Right ventricle myocardium inferior (tissue), 1 donor: ENCODE measurements at places on chromosomes 16 and 17.

DNA sequence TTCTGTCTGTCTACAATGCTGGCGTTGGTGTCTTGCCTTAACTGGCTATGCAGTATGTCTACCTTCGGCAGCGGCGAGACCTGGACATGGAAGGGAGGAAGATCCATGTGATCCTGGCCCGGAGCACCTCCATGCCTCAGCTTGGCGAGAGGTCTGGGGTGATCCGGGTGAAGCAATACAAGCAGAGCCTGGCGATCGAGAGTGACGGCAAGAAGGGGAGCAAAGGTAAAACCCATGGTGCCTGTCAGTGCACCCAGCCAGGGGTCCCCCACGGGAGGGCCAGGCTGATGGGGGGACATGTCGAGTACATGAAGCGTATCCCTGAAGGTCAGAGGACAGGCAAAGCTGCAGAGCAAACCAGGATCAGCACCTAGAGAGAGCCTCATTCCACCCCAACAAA lies 22.8 kb downstream of the PCTP start:
- no peak for DNase-seq

GRCh38 chr17:38667099-38667786 lies 7.5 kb downstream of the EPOP start:
- DNase-seq, result peak; percentile 75

- no peak for DNase-seq
Observed at GRCh38 chr17:48997827-48998586, 822 bp downstream of the IGF2BP1 start.

- DNase-seq, result no peak
Observed at GRCh38 chr17:57663326-57664070, 81.6 kb downstream of the CCDC182 start.

DNA sequence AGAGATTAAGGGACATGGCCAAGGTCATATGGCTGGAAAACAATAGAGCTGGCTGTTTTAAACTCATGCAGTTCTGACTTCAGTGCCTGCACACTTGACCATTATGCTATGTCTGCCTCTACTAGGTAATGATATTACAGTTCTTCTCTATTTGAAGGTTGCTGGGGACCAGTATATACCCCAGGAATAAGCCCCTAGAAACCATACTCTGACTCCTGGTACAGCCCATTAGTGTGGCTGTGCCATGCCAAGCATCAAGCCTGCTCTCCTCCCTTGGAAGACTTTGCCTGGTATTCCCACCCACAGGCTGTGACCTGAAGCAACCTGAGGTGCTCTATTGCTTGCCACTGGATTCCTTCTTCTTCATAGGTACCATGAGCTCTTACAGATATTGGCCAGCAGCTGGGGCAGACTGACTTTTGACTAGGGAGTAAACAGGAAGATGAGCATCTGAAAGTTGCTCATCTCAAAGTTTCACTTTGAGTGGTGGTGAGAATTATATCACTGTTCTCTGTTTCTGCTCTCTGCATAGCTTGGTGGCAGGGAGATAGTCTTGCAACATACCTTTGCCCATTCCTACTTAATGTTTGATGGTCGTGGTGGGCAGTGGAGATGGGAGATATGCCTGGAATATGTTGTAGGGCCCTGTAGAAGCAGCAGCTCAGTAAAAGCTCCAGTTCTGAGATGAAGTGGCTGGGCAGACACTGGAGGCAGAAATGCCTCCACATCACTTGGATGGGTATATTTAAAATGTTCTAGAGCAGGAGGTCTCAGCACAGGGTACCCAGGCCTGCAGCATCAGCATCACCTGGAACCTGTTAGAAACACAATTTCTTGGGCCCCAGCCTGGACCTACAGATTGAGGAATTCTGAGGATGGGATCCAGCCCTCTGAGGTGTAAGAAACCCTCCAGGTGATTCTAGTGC lies 274.7 kb downstream of the HS3ST4 start:
- no peak for DNase-seq

DNA sequence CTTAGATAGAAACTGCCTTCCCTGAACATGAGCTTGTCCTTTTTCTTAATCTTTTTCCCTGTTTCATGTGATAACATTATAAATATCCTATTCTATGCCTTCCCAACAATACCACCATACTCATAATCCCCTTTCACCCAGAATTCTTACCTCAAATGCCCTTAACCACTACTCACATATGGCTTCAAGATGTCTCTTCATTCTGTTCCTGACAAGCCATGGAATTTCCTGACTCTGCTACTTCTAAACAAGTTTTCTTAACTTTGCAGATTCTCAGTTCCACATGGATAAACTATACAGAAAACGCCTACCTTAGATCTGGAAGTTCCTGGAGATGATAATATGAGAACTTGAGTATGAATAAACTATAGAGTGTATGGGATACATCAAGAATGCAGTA lies 1217.8 kb downstream of the CDH8 start:
- DNase-seq, result no peak

DNA sequence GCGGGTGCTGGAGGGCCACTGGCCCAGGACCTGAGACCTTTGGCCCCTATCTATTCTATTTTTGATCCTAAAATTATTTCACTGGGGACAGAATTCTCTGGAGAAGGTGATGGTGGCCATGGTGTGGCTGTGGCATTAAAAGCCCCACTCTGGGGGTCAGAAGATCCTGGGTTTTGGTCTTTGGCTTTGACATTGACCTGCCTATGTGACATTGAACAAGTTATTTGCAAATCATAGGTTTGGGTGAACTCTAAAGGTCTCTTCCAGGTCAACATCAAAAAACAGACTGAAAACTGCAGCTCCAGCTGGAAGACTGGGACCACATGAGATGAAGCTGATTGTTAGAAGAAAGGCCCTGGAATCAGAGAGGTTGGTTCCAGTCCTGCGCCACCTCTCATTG lies 2.3 kb upstream of the CDH1 start:
- DNase-seq, result no peak

DNA sequence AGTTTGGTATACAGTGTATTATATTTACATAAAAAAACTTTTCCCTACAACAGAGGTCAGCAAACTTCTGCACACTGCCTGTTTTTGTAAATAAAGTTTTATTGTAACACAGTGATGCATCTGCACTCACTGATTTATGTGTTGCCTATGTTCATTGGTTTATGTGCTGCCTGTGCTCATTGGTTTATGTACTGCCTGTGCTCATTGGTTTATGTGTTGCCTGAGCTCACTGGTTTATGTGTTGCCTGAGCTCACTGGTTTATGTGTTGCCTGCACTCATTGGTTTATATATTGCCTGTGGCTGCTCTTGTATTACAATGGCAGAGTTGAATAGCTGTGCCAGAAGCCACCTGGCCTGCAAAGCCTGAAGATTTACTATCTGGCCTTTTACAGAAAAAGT lies 81.6 kb downstream of the MYH11 start:
- DNase-seq, result no peak

DNA sequence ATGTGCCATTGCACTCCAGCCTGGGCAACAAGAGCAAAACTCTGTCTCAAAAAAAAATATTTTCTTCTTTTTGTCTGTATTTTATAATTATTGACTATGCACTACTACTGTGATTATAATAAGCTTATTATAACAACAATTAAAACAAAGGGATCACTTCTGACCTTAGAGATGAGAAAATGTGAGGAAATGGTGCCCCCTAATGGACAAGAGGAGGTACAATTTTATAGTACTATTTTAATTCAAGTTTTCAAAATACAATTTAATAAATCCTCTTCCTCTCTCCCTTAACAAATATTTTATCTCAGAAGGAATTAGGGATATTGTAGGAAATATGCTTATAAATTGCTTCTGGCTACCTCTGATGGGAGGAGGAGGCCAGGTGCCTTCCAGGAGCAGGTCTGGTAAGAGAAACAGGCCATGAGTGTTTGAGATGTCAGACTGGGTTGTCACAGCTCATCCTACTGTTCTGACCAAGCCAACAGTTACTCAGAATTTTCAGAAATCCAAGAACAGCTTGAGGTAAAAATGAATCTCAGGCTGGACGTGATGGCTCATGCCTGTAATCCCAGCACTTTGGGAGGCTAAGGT lies 14.0 kb downstream of the VPS53 start:
- DNase-seq, result no peak

DNA sequence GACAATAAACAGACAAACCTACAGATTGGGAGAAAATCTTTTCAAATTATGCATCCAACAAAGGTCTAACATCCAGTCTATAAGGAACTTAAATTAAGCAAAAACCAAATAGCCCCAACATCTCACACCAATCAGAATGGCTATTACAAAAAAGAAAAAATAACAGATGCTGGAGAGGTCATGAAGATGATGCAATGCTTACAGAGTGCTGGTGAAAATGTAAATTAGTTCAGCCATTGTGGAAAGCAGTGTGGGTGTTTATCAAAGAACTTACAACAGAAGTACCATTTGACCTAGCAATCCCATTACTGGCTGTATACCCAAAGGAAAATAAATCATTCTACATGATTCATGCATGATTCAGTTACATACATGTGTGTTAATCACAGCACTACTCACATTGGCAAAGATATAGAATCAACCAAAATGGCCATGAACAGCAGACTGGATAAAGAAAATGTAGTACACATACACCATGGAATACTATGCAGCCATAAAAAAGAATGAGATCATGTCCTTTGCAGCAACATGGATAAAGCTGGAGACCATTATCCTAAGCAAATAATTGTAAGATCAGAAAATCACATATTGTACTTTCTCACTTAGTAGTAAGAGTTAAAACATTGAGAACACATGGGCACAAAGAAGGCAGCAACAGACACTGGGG lies 223.9 kb upstream of the WSB1 start:
- no peak for DNase-seq

DNA sequence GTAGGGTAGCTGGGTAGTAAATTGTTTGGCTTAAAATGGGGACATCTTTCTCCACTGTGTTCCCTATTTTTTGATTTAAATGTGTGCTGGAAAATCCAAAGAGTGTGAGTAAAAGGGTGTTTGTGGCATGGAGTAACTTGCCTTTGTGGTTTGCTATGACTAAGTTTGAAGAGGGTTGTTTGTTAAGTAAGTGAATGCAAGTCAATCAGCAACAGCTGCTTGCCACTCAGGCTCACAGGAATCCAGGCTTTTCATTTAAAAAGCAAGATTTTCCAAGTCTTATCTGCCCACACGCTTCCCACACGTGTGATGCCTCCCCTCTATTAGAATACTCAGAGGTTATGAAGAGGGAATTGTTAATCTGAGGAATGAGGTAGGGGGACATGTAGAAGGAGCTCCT lies 847.7 kb upstream of the RBFOX1 start:
- DNase-seq, result no peak

- DNase-seq, result no peak
Observed at GRCh38 chr17:59763861-59764260, 56.4 kb downstream of the VMP1 start.

- no peak for DNase-seq
Observed at GRCh38 chr16:89575247-89576152, at the start of gene CPNE7. Gene CPNE7 (plus strand): TSS chr16:89575758. CDS start chr16:89575898, 140 bp downstream.

DNA sequence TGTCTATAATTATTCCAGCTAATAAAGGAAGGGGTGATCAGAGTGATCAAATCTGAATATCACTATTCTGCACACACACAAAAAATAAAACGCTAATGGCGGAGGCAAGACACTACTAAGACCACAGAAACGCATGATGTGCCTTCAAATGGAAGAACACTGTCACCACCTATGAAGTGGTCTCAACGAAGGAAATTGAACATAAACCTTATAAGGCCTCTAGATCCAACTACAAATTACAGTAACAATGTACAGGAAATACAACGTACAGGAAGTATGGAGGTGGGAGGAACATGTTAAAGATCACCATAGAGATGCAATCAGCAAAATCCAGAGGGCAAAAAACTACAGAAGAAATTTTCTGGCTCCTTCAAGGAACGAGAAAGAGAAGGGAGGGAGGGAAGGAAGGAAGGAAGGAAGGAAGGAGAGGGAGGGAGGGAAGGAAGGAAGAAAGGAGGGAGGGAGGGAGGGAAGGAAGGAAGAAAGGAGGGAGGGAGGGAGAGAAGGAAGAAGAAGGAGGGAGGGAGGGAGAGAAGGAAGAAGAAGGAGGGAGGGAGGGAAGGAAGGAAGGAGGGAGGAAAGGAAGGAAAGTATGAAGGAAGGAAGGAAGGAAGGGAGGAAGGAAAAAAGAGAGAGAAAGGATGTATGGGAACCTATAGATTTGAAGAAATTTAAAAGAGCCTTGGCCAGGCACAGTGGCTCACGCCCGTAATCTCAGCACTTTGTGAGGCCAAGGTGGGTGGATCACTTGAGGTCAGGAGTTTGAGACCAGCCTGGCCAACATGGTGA lies 3.1 kb upstream of the SGCA start:
- DNase-seq, result no peak

DNA sequence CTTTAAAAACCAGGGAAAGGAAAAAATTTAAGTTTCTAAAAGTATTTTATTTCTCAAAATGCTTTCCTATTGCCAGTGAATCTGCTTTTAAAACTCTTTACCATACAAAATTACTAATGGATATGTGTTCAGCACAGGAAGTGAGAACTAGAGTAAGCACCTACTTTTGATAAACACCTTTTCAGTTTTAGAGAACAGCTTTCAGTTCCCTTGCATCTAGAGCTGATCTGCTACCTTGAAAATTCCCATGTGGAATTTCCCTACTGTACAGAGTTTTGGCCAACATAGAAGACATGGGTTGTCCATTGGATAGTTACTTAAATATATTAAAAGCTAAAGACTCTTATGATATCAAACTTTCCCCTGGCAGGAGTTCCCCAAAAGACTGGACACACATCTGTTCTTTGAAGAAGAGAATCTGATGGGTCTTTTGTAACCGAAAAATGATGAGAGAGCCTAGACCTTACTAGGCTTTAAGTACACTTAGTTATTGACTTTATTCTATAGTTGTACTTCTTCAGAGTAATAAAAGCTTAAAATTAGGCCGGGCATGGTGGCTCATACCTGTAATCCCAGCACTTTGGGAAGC lies 112.1 kb upstream of the CNTNAP4 start:
- no peak for DNase-seq

GRCh38 chr16:54921206-54921824 lies 9.3 kb upstream of the IRX5 start:
- DNase-seq, result no peak

DNA sequence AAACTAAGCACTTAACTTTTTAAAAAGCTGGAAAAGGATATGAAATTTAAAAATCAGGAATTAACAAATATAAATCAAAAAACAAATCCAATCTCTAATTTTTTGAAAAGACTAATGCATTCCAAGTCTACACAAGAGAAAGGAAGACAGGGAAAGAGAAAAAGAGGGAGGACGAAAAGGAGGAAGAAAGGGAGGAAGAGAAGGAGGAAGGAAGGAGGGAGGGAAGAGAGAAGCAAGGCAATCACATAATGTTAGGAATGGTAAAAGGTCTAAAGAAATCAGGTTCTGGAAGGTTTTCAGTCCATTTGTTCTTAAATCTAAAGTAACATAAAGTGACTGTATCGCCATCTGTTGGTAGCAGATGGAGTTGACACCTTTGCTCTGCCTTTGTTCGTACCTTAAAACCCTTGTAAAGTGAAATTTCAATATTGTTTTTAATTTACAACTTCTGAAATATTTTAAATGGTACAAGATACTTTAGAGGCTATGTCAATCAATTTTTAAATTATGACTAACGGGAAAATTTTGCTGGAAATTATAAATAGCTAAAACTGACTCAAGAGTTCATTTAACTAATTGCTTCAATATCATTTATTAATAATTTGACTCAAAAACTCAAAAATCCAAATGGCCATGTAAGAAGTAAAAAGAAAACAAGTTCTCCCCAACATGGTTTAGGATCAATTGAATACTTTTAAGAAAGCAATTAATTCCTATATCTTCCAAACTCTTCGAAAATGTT lies 20.4 kb upstream of the CDYL2 start:
- no peak for DNase-seq

GRCh38 chr16:8589057-8589899 lies 1.0 kb downstream of the TMEM114 start:
- DNase-seq, result no peak

- DNase-seq, result no peak
Observed at GRCh38 chr17:4950746-4951204, at the start of gene ENO3. Gene ENO3 (plus strand): TSS chr17:4951119. CDS start chr17:4951830, 711 bp downstream.

GRCh38 chr16:58843675-58844074 lies 109.6 kb upstream of the GOT2 start:
- DNase-seq, result no peak
